ENCODE measurements at places on chromosomes 16 and 17.

DNA sequence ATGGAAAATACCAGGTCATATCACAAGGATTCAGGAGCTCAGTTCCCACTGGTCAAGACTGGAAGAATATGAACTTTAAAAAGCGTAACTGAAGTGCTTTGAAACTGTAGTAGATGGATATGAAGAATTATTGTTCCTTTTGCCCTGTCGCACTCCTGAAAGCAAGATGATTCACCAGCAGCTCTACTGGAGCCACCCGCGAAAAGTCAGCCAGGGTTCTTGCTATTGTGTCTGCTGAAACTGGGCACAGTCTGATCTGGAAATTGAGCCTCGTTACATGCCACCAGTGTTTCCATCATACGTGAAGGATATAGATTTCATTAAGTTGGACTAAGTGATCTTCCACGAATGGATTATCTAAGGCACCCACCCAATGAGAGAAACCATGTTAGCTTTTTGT is 16.6 kb downstream of the AP2B1 start:
- no peak for DNase-seq

GRCh38 chr17:67258821-67259468 is 13.9 kb upstream of the HELZ start:
- no peak for DNase-seq

DNA sequence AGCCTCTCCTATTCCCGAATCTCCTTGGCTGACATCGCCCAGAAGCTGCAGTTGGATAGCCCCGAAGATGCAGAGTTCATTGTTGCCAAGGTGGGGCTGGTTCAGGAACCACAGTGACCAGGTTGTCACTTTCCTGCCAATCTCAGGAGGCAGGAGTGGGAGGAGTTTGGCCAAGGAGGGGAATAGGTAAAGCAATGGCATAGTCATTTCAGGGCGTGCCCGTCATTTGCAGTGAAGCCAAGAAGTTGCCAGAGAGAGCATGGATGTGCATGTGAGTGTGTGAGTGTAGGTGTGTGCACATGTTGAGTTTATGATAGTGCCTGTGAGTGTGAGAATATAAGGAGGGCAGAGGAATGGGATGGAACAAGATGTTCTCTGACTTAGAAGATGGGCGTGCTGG is 14.8 kb downstream of the PSMD3 start:
- no peak for DNase-seq

DNA sequence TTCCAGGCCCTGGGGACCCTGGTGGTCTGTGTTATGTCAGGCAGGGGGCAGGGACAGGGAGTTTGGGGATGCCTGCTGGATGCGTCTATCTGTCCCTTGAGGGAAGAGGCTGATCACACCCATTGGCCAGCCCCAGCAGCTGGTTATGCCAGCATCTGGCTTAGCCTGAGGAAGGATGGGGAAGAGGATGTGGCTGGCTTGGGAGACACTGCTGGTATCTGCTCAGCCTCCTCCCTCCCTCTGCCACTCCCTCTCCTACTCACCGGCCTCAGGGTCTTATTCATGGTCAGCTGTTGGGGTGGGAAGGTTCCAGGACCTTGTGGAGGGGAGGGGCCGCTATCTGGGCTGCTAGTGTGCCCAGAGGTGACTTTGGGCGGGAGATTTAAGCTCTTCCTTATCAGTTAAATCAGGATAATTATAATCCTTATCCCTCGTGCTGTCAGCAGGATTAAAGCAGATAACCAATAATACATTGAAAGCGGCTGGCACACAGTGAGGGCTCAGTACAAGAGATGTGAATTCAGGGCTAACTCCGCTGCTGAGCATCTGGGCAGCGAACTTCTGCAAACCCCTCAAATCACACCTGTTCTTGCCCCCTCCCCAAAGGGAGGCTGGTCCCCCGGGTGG is 36.0 kb upstream of the MLKL start:
- no peak for DNase-seq

DNA sequence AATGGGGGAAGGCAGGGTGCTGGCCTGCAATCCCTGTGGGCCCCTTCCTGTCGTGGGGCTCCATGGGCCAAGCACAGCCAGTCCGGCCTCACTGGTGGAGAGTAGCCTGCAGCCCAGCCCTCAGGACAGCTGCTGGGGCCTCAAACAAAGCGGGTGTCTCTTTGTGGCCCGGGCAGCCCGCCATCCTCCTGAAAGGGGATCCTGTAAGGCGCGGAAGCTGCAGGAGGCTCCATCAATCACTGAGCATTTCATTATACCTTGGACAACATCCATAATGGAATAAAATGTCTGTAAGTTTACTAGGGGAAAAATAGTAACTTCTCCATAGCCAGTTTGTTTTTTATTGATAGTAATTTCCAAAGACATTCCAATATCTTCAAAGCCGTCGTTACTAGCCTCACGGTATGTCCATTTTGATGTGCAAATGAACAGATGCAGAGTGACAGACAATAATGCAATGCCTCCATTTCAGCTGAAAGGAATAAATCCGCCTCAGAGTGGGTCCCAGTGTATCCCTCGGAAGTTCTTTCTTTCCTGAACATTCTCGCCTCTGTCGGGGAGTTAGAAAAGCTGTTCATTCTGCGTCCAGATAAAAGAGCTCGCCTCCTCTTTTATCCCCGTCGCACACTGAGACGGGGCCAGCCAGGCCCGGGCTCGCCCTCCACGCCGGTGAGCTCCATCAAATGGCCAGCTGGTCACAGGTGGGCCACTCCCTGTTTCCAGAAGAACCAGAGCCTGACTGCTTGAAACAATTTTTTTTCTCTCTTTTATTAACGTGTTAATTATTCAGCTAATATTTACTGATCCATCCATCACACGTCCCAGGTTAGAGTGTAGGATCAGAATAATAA is 14.4 kb downstream of the WSCD1 start:
- DNase-seq = no peak

- no peak for DNase-seq
Observed at GRCh38 chr17:61768405-61768804, 94.9 kb downstream of the BRIP1 start.

- DNase-seq = no peak
Observed at GRCh38 chr17:36683387-36683786, 82.0 kb downstream of the MRM1 start.

DNA sequence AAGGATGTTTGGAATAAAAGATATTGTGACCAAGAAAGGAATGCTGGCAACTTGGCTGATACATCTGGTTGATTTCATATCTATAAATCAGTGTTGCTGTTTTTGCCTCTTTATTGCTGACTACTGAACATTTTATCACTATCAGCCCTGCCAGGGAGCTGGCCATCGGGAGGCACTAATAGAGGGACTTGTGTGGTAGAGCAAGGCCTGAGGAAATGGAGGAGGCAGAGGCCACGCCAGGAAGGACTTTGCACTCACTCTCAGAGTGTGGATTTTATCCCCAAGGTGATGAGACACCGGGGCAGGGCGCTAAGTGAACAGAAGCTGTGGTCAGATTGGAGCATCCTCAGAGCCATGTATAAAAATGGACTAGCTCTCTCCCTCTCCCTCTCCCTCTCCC is 9.3 kb upstream of the CYB561 start:
- DNase-seq = no peak

- DNase-seq = no peak
Observed at GRCh38 chr16:9203956-9204355, 112.5 kb downstream of the HAPSTR1 start.

GRCh38 chr17:49361129-49361901 is 735 bp downstream of the ZNF652 start:
- peak; percentile 52 for DNase-seq

- no peak for DNase-seq
Observed at GRCh38 chr16:13909872-13910303, 10.1 kb upstream of the ERCC4 start.

DNA sequence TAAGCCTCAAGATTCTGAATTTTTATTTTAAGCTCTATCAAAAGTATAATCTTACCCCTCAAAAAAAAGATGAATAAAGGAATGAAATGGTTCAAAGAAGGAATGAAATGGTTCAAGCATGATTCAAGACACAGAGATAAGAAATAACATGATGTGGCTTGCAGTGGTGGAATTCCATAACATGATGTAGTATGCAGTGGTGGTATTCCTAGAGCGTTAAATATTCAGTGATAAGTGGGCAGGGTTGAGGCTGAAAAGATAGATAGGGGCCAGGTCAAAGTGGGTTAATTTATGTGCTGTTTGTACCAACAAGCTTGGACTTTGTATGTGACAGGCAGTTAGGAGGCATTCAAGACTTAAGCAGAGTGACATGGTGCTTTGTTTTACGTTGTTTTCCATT is 29.6 kb downstream of the TNRC6A start:
- DNase-seq = no peak

- DNase-seq = no peak
Observed at GRCh38 chr17:72270273-72270924, 149.6 kb downstream of the SOX9 start.

DNA sequence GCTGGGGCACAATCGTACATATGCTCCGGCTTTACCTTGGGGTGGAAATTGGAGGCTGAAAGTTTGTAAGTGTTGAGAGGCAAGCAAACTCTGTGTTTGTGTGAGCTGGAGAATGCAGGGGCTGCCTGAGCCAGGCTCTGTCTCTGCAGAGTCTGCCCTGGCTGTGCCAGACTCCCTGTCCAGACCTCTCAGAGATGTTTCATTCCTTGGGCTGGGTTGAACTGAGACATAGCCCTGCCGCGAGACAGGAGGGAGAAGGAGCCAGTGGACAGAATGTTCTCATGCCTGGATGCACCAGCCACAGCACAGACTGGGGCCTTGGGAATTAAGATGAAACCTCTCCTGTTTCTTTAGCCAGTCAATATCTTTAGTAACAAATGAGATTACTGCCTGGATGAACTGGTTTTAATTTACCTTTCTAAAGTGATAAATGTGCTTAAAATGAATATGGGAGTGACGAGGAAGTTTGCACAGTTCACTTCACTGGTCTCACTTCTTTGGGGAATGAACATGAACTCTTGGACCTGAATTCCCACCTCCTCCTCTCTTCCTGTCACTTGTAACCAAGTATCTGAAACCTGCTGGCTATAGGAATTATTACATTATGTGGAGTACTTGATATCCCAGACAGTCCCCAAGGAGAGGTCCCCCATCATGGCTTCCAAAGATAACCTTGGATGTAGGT is 40.1 kb downstream of the YPEL2 start:
- no peak for DNase-seq

DNA sequence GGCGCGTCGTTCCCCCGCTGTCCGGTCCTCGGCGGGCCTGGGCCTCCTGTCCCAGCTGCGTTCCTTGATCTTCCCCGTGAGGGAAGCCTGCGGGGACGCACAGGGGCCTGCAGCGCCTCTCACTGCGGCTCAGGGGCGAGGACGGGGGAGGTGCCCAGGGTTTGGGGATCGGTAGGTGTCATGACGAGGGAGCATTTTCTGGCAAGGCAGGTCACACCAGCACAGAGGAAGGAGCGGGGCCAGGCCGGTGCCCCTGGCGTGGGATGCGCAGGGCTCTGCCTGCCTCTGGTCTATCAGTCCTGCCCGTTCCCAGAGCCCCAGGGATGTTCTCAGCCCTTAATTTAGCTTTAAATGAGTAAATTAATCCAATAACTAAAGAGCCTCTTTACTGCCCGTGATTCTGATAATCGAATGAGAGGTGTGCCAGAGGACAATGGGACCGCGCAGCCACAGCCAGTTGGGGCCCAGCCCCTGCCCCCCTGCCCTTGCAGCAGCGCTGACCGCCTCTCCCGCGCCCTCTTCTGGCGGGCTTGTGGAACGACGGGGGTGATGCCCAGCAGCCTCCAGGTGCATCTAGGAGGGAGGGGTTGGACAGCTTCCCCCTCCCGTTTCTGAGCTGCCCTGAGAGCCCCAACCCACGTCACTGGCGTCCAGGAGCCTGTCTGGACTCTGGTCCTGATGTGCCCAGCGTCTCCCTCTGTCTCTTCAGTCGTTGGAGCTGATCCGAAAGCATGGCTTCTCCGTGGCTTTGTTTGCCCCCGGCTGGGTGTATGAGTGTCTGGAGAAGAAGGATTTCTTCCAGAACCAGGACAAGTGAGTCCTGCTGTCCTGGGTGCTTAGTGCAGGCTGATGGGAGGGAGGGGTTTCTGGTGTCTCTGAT is 7.9 kb downstream of the ENGASE start:
- no peak for DNase-seq

DNA sequence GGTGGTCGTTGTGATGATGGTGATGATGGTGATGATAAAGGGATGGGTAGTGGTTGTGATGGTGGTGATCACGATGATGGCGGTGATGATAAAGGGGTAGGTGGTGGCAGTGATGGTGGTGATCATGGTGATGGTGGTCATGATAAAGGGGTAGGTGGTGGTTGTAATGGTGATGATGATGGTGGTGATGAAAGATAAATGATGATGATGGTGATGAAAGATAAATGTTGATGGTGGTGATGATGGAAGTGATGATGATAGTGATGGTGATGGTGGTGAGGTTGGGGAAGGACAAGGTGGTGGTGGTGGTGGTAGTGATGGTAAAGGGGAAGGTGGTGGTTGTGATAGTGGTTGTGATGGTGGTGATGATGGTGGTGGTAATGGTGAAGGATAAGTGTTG is 13.9 kb downstream of the CDH5 start:
- no peak for DNase-seq

DNA sequence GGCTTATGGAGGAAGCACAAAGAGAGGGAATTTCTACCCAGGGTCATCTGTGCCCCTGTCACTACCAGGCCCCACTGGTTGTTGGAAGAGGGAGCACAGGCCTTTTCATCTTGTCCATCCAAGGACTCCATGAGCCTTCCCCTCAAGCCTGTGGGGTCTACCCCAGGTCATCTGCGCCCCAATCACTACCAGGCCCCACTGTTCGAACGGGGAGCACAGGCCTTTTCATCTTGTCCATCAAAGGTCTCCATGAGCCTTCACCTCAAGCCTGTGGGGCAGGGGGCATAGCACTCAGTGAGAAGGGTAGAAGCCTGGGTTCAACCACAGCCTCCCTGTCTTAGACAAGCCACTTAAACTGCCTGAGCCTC is 101.5 kb upstream of the CDH5 start:
- DNase-seq = no peak

GRCh38 chr16:86041807-86042206 is 142.8 kb downstream of the IRF8 start:
- no peak for DNase-seq

GRCh38 chr16:21227866-21228265 is 5.6 kb upstream of the ANKS4B start:
- no peak for DNase-seq

DNA sequence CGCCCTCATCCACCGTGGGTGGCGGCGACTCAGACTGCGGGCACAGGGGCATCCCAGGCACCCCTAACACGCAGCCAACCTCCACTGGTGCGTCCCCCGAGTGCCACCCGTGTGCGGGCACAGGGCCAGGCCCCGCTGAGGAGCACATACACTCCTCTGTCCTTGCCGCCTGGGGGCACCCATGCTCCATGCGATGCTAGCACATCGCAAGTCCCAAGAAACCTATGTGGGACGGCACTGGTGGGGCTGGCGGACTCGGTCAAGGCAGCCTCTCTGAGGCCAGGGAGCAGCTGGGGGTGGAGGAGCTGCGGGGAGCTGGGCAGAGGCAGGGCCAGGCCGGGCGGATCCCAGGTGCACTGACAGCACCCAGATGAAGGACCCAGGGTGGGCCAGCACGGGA is 4.0 kb downstream of the ZNF598 start:
- no peak for DNase-seq

GRCh38 chr16:3431779-3432219 is 11.5 kb downstream of the ZNF597 start:
- DNase-seq = peak; percentile 27

All from GM12864 (cell line).